ENCODE measurements at places on chromosomes 3 and 15.

DNA sequence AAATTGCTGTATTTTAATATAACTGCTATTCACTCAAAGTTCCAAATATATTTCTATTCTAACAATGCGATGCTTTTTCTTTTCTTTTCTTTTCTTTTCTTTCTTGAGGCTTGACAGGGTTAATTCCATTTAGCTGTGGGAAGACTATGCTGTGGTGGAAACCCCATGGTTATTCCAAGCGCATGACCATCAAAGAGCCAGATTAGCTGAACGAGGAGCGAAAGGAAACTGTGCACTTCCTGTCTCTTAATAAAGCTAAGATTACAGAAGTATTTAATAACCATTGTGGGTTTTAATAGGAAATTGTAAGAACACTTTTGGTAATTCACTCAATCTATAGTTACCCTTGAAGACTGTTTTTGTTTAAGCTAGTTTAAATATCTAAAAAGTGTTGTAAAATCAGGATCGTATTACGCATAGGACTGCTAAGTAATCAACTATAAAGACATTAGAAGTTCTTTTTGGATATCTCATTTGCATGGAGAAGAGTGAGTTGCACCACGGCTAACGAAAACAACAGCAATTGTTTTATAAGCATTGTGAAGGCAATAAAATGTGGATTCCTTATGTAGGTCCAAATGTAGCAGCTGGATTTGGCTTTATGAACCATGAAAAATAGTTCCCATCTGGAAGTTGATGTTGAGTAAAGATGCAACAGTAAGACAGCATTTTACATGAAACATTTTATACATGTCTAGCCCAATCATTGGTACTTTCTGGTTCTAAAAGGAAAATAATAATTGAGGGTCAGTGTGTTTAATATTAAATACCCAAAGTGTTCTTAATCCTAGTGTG, 105.4 kb downstream of the ZIC1 start:
- no peak for DNase-seq

GRCh38 chr3:45365060-45365459, 23.3 kb upstream of the LARS2 start:
- DNase-seq: no peak

DNA sequence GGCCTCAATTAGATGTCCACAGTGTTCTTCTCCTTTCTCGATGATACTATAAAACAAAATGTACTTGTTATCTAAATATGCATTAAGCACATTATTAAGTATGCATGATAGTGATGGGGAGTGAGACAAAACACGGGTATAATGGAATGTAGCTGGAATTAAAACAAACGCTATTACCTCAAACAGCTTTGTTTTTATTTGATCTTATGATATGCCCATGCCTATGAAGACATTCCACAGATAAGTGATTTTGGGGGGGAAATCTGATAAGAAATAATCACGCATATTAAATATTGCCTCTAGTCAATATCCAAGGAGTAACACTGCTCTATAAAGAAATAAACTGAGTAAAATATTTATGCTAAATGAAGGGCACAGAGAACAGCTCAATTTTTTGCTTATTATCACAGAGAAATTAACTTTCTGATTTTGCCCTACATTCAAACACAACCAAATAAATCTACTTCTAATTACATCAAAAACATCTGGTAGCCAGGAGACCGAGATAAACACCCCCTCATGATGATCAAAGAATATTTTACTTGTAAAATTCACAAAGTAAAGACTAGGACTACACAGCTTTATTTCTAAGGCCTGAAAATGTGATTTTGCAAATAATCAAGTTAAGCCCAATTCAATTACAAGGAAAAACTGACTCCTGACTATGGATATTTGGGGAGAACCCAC, 1.9 kb downstream of the COX17 start:
- no peak for DNase-seq

DNA sequence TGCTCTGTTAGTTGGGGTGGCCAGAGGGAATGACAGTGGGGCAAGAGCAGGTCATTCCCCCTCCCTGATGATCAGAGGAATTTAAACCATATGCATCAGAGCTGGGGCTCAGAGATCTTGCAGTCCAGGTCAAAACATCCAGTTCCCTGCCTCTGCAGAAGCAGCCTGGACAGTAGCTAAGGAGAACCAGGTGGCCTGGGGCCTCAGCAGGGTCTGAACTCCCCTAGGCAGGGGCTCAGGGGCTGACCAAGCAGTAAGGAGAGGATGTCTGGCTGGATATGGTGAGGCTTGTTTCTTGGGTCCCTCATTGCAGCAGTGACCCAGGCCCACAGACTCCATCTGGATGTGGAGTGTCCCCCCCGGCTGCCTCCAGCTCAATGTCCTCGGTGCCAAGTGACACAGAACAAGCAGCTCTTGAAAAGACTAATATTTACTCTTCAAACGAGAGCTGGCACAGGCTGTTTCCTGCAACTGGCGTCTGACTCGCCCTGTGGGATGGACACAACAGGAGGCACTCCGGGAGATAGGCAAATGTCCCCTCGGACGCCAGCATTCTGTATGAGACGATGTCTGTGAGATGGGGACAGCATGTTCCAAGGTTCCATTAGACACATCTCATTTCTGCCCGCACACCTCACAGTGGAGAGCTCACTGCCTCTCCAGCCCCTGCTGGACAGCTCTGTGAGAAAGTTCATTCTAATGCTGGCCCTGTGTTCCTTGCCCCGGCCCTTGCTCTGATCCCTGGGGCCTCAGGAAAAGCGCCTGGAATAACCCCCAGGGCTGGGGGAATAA, 37.1 kb downstream of the SEC22C start:
- no peak for DNase-seq

GRCh38 chr3:172607305-172608121, 84.3 kb upstream of the TNFSF10 start:
- peak; percentile 87 for DNase-seq

DNA sequence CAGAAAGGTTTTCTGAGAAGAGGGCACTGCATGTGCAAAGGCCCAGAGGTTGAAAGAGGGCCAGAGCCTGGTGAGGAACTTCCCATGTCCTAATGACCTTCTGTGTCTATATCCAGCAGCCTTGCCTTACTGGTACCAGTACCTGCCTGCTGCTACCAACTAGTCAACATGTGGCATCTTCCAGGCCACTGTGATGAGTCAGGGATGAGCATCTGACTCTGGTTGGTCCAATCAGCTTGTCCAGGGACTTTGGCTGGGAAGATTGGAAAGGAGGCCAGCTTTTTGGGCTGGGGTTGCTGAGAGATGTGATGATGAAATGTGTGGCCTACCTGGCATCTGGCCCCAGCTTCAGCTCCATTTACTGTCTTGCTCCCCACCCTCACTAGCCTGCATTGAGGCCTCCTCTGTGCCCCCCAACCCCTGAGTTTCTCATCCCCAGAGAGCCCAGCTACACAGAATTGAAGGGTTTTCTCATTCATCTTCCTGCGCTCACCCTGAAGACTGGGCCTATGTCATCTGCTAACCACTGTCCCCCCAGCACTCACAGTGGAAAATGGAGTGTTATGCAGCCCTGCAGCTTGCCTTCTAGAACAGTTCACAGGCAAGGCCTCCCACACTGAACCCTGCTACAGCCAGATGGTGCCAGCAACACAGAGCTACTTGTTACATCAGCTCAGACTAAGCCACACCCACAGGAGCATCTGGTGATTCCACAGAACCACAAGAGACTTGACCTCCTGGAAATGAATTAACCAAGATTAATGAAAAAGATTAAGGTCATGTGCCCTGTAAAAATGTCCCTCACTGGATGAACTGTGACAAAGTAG, 1.3 kb upstream of the TWF2 start:
- DNase-seq: no peak

GRCh38 chr3:113054552-113054951, 63.8 kb downstream of the GTPBP8 start:
- DNase-seq: no peak

DNA sequence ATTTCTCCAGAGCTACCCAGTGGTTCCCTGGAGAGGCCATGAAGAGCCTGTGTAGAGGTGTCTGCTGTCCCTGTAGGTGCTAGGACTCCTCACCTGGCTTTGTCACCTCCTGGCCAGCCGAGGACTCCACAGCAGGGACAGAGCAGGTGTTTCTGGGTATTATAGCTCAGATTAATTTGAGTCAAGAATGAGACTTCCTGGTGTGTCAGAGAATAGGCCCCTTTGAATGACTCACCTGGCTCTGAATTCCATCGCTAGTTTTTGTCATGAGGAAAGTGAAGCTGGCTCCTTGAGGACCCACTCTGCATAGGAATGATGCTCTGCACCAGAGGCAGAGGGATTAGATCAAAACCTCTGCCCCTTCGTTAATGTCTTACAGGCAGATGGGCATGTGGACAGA, 167.5 kb upstream of the TOPAZ1 start:
- DNase-seq: peak; percentile 55

GRCh38 chr3:140378571-140379340, 299.1 kb upstream of the TRIM42 start:
- no peak for DNase-seq

- DNase-seq: no peak
These were observed 1.3 kb downstream of the RNU5B-1 start for GRCh38 chr15:65305776-65306175.

DNA sequence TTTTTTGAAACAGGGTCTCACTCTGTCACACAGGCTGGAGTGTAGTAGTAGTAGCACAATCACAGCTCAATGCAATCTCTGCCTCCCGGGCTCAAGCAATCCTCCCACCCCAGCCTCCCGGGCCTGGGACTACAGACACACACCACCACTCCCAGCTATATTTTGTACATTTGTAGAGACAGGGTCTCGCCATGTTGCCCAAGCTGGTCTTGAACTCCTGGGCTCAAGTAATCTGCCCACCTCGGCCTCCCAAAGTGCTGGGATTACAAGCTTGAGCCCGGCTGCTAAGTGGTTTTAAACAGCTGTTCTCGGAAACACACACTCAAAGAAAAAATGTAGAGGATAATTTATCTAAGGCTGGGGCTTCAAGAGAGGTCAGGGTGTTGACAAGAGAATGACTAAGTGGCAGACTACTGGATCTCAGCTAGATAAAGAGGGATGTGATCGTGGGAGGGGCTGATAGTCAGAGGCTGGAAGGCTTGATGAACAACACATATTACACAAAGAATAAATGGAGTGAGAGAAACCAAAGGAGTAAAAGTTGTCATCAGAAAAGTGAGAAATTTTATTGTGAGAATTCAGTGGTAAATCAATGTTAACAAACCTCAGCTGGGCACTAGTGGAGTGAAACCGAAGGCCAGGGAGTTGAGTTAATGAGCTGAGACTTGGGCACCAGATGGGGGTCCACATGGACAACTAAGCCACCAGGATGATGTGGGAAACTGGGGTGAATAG, 6.7 kb downstream of the CCR5AS start:
- DNase-seq: no peak

DNA sequence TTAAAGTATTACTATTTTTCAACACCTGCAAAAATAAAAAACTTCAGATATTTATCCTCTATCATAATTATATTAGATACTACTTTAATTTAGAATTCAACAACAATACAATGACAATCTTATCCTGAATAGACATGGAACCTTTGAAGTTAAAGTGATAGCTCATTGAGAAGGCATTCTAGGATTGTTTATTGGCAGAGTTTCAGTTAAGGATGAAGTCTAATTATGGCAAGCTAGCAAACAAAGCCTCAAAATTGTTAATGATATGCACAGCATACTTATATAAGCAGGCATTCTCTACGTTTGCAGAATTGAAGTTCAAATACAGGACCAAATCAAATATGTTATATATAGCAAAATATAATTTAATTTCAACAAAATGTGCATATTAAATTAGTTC, 91.2 kb upstream of the ABI3BP start:
- DNase-seq: no peak

GRCh38 chr3:106473576-106474475, 605.0 kb upstream of the CBLB start:
- no peak for DNase-seq

DNA sequence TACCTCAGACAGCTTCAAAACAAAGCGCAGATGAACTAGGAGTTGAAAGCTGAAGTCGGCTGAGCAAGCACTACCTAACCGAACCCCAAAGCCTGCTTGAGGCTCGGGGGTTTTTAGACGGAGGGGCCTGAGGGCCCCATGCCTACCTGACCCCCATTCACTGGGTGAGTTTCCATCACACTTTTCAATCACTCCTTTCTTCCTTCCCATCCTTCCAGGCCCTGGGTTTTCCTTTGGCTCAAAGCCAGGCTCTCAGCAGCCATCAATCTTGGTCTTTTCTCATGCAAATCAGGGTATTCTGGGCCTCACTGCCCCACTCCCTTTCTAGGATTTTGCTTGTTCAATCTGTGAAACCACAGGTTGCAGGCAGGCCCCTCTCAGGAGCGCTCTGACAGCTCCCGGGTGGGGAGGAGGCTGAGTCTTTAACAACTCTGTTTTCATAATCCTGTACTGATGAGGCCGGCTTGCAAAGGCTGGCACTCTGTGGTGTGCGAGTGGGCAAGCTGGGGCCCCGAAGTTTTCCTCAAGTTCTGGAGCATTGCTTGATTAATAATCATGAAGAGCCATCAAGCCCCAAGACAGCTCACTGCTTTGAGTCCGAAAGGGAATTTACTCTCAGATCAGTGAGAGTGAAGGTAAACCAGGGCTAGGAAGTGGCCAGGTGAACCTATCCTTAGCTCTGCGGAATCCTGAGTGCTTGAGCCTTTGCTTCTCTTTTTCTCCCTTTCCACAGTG, 97.6 kb downstream of the FRMD4B start:
- DNase-seq: peak; percentile 89

GRCh38 chr3:111045564-111045963, 26.1 kb upstream of the NECTIN3 start:
- no peak for DNase-seq

GRCh38 chr3:103381296-103382079, 946.7 kb downstream of the ZPLD1 start:
- no peak for DNase-seq

DNA sequence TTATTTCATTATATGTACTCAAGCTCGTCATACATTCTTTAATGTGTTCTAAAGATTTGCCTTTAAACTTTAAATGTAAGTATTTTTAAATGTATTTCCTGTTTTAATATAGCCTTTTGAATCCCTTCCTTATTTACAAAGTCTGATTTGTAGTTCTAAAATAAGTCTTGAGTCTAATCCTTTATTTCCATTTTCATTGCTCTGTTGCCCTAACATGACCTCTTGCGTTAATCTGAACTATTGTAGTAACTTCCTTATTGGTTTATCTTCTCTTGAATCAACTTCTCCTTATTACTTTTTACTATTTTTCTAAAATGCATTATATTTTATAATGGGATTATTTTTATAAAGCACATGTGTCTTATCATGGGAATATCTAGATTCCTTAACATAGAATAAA, 24.0 kb downstream of the KNL1 start:
- DNase-seq: no peak

DNA sequence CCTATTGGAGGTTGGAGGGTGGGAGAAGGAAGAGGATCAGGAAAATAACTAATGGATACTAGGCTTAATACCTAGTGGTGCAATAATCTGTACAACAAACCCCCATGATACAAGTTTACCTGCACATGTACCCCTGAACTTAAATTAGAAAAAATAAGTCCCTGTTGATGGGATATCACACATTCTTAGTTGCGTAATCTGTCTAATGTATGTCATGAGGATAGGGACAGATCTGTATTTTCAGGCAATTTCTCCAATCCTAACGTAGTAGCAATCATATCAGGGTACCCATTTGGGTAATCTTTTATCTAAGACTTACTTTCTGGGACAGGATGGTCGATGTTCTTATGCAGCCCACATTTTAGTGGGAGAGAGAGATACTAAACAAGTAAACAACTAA, 239.1 kb upstream of the AZI2 start:
- DNase-seq: no peak

GRCh38 chr3:14404186-14404585, 1.8 kb downstream of the SLC6A6 start:
- no peak for DNase-seq

- no peak for DNase-seq
These were observed 169.1 kb upstream of the NSMCE3 start for GRCh38 chr15:29438703-29439055.
